ENCODE measurements at places on chromosomes 1 and 21. TPM values are rescaled to one million over a fixed set of nuclear protein-coding genes. Genes with fewer than 3 reads are reported as not detected.

The FBXO28 gene
- 25.1 TPM for total RNA-seq

GRCh38 chr1:206145771-206146290 lies 28.6 kb upstream of the AVPR1B start:
- no peak for DNase-seq

DNA sequence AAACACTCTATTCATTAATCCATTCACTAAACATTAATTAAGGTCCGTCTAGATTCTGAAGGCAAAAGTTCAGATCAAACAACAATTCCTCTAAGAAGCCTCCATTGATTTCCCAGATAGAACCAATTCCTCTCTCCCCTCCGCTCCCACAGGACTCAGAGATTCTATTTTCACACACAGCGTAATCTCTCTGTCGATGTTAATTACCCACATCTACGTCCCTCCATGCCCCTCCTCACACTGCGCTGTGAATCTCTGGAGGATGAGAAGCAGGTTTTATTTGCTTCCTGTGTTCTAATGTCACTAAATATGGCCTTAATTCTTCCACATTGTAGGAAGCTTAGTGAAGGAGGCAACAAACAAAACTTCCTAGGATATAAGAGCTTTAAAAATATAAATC lies 306.7 kb downstream of the DSCAM start:
- DNase-seq: no peak

DNA sequence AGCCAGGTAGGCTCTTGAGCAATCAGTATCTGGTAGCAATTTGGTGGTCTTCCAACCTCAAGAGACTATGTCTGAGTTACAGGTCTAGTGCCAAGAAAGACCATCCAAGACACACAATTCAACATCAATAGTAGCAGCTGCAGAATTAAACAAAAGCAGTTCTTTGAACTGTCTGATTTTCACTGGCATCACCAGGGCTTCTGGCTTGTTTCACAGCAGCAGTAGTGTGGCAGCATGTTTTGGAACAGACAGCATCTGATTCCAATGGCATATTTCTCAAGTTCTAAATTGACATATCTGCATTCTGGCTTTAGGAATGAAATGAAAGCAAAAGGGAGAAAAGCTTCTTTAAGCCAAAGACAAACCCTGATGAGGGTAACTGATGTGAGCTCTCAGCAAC lies 334.7 kb upstream of the PRMT6 start:
- no peak for DNase-seq

DNA sequence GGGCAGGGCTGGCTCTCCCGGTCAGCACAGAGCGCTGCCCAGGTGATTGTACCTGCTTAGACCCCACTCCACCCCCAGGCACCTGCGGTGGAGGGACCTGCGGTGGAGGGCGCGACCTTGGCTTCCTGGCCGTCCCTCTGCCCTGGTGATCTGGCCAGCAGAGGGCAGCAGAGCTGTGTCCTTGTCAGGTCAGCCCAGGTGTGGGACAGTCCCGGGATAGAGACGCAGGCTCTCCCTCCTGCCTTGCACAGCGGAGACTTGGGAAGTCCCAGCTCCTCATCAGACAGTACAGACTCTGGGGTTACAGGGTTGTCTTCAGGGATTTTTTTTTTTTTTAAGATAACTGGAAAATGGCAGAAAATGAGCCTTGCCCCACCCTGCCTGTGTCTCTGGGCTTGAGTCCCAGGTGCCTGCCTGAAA lies 10.0 kb downstream of the SLX9 start:
- peak; percentile 91 for DNase-seq

- no peak for DNase-seq
These were observed 199.4 kb downstream of the LYPLAL1 start for GRCh38 chr1:219372916-219373615.

DNA sequence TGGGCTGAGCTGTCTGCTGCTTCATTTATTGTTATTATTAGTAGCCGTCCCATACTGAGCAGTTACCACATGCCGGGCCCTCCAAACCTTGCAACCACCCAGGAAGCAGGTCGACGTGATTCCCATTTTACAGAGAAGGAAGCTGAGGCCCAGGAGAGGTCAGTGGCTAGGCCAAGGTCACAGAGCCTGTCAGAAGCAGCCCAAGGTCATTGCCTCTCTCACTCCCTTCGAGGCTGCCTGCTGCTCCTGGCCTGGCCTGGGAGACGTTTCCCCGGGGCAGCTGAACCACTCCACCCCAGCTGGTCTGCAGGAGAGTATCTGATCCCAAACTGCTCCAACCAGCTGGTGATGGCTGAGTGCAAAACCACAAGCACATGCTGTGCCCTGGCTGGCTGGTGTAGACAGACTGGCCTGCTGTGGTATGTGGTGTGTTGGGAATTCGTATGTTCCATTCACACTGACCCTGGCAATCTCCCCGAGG lies 6.5 kb downstream of the PADI4 start:
- DNase-seq: no peak

The SLC30A10 gene
- total RNA-seq: not detected

All from stomach (tissue), 19 donors.